Kasumi-1 (cell line): ENCODE measurements at places on chromosomes 11 and 22.

DNA sequence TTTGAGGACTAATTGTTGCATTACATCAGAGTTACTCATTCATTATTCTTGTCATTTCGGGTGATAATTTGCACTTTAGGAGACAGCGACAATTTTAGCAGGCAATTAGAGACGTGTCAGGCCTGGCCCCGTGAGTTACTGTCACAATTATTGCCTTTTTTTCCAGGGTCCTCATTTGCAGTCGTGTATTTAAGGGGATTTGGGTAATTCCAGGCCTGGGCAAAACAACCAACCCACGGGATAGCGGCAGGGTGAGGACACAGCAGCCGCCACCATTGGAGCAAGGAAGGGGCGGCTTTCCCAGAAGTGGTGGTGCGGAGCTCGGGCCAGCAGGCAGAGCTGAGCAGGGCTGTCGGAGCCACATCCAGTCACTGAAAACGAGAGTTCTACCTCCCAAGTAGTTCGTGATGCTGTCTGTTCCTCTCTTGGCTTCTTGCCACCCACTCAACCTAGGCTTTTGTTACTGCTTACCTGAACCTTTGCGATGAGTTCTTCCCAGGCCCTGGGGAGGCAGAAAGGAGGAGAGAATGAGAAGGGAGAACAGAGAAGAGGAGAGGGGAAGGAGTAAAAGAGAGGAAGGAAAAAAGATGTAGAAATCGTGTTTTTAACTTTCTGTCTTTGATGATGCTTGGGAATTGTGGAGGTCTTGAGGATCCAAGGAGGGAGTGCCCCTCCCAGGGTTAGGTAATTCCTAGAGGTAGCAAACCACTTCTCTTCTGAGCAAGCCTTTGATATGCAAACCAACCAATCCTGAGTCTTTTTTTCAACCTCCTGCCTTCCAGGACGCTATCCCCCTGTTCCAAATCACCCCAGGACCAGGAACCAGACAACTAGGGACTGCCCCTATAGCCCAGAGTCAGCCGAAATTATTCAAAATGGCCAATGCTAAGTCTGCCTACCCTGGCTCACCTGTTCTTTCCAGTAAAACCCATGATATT is 236.1 kb downstream of the MIAT start:
- DNase-seq = no peak

DNA sequence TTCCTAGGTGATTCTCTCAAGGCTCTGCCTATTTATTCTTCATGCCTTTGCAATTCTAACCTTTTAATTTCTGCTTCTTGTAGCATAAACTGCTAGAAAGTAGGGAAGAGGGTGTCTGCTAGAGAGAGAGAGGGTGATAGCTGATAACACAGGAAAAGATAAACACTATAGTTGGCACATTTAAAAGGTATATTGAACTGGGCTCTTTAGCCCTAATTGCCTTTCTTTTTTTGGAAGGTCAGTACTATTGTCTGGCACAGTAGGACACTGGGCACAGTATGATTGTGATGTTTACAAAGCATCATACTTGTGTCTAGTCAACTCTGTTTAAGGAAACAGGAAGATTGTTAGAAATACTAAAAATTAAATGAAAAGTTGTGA is 33.3 kb downstream of the TEAD1 start:
- no peak for DNase-seq

- DNase-seq = no peak
Observed at GRCh38 chr11:78753297-78753696, 178.6 kb upstream of the NARS2 start.

- DNase-seq = no peak
Observed at GRCh38 chr11:126339863-126340434, 15.5 kb upstream of the ST3GAL4 start.

- no peak for DNase-seq
Observed at GRCh38 chr11:110174645-110175310, 81.6 kb downstream of the ZC3H12C start.
